ENCODE measurements at places on chromosomes 4 and X.

DNA sequence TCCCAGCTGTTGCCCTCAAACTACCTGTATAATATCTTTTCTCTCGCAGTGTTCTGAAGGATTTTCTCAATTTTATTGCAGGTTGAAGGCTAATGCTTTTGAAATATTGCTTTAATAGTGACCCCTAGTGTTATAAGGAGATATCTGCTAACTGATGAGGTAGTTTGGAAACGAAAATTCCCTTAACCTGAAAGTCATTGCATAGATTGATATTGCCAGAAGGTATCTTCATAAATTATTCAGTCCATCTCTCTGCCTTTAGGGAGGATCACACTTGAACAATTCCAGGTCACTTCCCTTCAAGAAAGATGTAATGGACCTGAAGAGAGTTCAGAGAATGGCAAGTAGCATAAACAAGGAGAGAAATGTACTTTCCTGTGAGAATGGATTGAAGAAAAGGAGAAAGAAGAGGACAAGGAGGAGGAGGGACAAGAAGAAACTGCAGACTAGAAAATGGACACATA lies 44.1 kb downstream of the TIGD4 start:
- DNase-seq, result peak; percentile 60

GRCh38 chrX:2523911-2524310 lies 23.1 kb upstream of the DHRSX start:
- DNase-seq, result no peak

GRCh38 chr4:113101669-113102068 lies 52.2 kb downstream of the ANK2 start:
- peak; percentile 3 for DNase-seq

GRCh38 chrX:32280921-32281320 lies 930.4 kb downstream of the DMD start:
- no peak for DNase-seq

DNA sequence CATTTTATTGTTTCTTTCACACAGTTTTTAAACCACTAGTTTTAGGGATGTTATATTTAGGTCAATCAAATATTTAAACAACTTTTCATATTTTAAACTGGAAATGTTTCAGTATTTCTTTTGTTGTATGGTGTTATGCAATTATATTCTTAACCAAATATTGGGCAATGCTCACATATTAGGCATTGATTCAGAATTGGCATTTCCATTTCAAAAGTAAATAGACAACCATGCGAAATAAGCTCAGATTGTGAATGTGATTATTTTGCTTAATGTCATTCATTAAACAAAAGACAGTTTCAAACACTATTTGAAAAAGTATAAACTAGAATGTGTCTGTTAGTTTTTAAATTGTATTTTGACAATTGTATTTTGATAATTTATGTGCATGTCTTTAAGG lies 36.9 kb downstream of the ARAP2 start:
- DNase-seq, result no peak

GRCh38 chr4:2412534-2412884 lies 5.9 kb downstream of the ZFYVE28 start:
- DNase-seq, result no peak

All from choroid plexus epithelial cell (primary cell).